Iris pigment epithelial cell (primary cell): ENCODE measurements at places on chromosomes 6 and 20.

DNA sequence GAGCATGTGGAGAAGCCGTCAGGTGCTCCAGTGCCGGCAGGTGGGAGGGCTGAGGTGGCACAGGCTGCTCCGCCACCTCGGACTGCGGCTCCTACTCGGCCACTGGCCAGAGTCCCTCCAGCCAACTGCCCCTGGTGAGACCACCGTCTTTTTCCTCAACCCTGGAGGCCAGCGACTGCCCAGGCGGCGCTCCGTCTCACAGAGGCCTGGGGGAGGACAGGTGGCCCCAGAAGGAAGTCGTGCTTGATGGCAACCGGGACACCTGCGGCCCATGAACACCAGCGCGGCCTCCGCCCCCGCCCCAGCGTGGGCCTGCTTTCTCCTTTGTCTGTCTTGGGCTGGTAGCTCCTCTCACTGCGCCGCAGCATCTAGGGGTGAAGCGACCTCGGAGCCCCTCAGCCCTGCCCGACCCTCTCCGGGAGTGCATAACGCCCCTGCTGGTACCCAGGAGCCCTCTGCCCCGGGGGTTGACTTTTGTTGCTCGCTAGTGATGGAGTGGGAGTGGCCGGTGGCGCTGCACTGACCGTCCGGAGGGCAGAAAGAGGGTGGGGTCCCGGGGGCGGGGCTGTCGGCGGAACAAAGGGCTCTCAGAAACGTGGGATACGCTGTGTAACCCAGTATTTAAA is 706 bp upstream of the TUBB2B start:
- no peak for DNase-seq

DNA sequence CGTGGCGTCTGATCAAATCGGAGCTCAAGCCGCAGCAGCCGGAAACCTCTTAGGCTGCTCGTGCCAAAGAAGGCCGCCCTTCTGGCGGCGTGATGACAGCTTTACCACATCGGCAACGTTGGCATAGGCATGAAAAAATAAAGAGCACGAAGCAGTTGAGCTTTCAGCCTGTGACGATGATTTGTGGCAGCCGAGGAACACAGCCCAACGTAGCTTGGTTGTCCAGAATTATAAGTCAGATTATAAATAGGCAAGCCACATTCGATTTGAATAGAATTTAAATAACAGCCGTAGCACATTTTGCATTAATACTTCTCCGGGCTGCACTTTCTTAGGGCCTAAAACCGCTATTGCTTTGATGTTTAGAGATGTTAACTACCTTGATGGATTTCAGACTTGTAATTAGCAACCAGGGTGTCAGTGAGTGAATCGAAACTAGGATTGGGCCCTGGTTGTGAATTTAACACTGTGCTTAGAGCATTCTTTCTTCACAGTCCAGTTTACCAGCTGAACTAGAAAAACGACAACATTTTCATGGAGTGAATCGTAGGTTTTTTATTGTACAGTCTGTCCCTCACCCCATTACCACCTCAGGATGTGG is 864 bp upstream of the BCLAF1 start:
- DNase-seq, result peak; percentile 88

- no peak for DNase-seq
Measured at GRCh38 chr6:148677594-148678476, 69.0 kb upstream of the UST start.

- no peak for DNase-seq
Measured at GRCh38 chr6:11044712-11045167, 635 bp upstream of the ELOVL2 start.

DNA sequence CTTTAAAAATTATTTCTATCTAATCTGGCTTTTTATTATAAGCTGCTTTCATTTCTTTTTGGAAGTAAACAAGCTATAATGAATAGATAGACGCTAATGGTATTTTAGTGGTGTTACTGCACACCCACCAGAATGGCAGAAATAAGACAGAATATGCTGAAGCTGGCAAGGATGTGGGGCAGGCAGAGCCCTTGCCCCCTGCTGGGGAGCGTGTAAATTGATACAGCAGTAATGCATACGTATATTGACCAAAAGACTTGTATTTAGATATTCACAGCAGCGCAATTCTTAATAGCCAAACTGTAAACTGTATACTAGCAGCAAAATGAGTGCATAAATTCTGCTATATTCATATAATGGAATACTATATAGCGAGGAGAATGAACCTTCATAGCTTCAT is 35.3 kb downstream of the TMEM181 start:
- no peak for DNase-seq

DNA sequence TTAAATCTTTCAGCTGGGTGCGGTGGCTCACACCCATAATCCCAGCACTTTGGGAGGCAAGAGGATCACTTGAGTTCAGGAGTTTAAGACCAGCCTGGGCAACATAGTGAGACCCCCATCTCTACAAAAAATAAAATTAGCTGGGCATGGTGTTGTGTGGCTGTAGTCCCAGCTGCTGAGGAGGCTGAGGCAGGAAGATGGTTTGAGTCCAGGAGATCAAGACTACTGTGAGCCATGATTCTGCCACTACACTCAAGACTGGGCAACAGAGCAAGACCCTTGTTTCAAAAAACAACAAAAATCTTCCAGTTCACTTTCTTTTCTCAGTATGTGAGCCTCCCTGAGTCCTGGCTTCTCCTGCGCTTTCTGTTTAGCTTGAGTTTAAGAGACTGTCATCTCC is 7.9 kb downstream of the SDHAF4 start:
- DNase-seq, result no peak

DNA sequence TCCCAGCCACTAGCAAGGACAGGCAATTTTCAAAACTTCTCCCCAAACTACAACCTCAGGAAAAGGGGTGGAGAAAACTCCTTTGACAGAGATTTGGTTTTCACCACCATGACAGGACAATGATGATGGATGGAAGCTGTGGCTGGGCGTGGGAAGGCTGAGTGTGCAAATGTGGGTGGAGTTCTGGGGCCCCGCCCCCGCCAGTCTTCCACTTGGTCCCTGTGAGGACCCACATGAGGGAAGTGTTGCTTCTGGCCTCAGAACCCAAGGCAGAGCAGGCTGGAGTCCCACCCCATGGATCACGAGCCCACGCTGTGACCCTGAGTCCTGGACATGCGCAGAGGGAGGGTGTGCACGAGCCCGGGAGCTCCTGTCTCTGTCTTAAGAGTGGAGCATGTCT is 21.5 kb upstream of the MRGBP start:
- DNase-seq, result no peak

GRCh38 chr20:952196-952795 is 36.2 kb upstream of the ANGPT4 start:
- DNase-seq, result no peak

DNA sequence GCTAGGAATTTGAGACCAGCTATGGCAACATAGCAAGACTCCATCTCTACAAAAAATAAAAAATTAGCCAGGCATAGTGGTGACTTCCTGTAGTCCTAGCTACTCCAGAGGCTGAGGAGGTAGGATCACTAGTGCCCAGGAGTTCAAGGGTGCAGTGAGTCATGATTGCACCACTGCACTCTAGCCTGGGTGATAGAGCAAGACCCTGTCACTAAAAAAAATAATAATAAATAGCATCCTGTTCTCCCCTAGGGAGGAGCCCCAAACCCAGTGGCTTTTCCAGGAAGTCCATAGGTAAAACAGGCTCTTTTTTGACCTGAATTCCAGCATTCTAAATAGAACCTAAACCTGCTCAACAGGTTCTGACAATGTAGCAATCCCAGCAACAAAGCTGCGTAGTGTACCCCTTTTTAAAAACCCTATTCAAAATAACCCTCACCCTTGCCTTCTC is 192.0 kb downstream of the ALDH8A1 start:
- no peak for DNase-seq

- DNase-seq, result no peak
Measured at GRCh38 chr20:63158845-63159244, 57.1 kb downstream of the YTHDF1 start.

- peak; percentile 84 for DNase-seq
Measured at GRCh38 chr6:135488023-135488422, 9.5 kb downstream of the AHI1 start.

DNA sequence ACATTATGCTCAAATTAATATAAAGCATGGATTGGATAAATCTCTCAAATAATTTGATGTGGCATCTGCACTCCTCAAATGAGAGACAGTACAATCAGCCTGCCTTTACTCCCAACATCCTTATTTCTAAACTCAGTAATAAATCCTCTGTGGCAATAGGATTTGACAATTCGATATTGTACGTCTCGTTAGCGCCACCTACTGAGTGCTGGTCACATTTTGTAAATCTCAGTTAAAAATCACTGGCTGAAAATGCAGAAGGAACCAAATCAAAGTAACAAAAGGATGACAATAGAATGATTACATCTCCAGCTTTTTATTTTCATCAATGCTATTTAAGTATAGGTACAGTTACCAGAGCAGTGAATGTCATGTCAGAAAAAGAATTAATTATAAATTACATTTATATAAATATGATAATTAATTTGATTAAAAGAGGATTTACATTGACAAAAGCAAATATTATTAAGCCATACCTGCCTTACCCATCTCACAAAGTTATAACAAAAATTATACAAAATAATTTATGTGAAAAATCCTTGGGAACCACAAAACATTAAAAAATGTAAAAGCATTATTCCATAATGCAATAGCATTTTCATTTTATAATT is 20.2 kb upstream of the GJE1 start:
- DNase-seq, result peak; percentile 70

DNA sequence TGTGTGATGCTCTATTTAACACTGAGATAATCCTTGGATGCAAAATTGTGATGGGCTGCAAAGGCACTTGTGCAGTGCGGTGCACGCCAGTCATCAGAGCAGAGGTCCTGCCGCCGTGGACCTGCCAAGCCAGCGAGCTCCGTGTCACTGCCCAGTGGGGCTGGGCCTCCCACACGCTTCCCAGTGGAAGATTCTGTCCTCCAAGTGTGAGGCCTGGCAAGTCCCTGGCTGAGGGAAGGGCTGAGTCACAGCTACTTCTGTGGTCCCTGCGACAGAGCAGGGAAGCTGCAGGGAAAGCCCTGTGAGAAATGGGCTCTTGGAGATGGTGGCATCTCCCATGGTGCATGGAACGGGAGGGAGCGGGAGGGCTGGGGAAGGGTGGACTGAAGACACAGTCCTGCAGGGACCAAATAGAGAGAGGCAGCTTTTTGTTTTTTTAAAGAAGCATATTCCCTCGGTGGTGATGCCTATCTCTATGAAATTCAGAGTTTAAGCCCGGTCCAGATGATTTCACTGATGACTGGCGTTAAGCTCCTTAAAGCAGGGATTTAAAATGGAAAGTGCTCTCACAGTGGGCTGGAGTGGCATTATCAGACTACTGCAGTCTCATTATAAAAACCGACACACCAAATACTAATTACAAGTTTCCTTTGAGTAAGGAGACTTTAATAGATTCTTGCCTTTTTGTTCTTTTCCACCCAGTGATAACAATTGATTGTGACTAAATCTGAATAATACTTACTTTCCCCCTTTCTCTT is 413.7 kb downstream of the QKI start:
- DNase-seq, result peak; percentile 10

DNA sequence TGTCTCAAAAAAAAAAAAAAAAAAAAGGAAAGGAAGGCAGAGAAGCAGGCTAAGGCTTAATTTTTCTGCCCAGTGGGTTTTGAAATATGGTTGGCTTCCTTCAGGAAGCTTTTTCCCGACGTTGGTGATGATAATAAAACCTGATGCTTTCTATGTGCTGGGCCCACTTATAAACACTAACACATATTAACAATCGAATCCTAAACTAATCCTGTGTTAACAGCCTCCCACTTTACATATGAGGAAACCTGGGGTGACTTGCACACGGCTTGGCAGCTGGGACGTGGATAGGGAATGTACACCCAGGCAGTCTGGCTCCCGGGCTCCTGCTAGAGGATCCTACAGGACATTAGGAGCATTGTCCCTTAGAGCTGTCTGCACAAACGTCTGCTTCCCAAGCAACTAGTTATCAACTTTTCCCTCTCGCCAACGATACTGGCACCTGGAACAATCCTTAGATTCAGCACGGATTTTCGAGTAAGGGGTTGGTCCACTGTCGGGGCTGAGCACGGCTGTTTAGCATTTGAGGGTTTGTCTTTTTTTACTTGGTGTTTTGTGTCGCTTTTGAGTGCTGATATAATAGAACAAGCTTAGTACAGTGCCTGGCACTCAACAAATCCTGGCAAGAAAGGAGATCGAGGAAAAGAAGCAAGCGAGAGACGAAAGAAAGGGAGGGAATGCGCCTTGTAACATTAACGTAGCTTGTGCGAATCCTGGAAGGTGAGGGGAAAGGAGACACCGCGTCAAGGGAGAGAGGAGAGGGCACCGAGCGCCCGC is 622 bp upstream of the KIZ start:
- DNase-seq, result peak; percentile 29

DNA sequence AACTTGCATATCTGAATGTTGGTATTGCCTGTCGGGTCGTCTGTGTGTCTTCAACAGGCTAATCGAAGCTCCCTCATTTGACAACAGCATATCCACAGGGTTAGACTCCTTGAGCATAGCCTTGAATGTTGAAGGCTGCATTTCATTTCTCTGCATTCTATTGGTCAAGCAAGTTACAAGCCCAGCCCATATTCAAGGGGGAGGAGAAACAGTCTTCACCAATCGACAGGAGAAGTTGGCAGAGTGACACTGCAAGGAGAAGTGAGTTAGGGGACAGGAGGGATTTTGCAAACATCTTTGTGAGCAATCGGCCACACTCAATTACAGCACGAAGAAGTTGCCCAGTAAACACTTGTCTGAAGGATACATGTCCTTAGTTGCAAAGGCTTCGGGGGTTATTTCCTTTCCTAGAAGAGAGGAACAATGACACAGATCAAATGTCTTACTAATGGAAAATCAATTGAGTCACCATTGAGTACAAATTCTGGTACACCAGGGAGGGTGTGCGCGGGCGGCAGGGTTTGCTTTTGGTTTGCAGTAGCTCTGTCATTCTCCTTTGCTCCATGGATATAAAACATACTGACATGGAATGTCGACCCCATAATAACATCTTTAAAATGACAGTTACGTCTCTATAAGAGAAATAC is 60.6 kb upstream of the NT5E start:
- no peak for DNase-seq

GRCh38 chr6:156280065-156280464 is 497.1 kb upstream of the ARID1B start:
- DNase-seq, result no peak

- no peak for DNase-seq
Measured at GRCh38 chr6:122077603-122078002, 321.8 kb upstream of the HSF2 start.

DNA sequence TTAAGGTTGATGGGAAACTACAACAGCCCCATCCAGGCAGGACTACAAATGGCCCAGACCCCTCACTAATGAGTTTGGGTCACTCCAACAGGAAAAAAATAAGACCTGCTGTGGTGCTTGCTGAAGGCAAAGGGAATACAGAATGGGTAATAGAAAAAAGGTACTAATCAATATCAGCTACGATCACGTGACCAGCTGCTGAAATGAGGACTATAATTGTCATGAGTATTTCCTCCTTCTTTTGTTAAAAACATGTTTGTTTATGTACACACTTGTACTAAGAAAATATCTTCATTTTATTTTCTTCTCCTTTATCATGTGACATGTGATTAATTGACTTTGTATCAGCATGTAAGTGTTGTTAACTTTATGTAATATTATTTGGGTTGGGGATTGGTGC is 199.9 kb downstream of the GJA1 start:
- DNase-seq, result no peak

GRCh38 chr6:29720863-29721262 is 2.4 kb upstream of the HLA-F start:
- DNase-seq, result no peak

- DNase-seq, result peak; percentile 54
Measured at GRCh38 chr6:28943557-28944411, 20.0 kb upstream of the TRIM27 start.

GRCh38 chr6:4010689-4011090 is 68.2 kb downstream of the FAM217A start:
- no peak for DNase-seq

- no peak for DNase-seq
Measured at GRCh38 chr20:51424270-51425117, 118.0 kb downstream of the NFATC2 start.
